BJ (cell line): ENCODE measurements at places on chromosomes 16 and 17. TPM values are rescaled to one million over a fixed set of nuclear protein-coding genes. Genes with fewer than 3 reads are reported as not detected.

GRCh38 chr17:32206861-32207260 is 58.8 kb upstream of the RHBDL3 start:
- DNase-seq = no peak

DNA sequence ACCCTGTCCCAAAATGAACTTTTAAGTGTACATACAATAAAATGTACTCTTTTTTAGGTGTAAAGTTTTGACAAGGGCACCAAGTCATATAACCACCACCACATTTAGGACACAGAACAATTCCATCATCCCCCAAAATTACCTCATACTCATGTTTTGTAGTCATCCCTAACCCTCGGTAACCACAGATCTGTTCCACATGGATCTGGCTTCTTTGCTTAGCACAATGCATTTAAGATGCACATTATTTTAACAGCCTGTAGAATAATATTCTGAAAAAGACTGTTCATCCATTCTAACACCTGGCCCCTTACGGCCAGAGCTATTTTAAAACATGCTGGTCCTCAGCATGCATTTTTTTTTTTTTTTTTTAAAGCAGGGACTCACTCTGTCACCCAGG is 25.2 kb upstream of the CFAP20 start:
- DNase-seq = no peak

GRCh38 chr17:29579866-29580771 is 9.3 kb downstream of the GIT1 start:
- no peak for DNase-seq

DNA sequence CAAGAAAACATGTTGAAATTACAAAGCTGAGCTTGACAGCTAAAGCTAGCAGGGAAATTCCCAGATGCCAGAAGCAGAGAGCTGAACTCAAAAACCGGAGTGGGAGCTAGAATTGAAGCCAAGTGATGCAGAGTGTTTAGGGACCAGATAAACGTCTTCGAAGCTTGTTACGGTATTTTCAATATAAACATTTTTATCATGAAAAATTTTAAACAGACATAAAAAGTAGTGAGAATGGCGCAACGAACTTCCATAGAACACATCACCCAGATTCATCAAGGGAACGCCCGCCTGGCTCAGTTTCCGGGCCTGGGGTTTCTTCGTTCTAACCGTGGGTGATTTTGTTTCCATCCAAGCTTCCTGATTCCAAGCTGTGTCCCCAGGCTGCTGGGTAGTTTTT is 18.1 kb downstream of the SPNS2 start:
- no peak for DNase-seq

Gene EVI2A
- polyA plus RNA-seq = 0.21 and 0.49 TPM in 2 replicates

Gene ARSG
- 3.6 and 3.9 TPM in 2 replicates for polyA plus RNA-seq

Gene TMIGD1
- polyA plus RNA-seq = not detected in 2 replicates

Gene C16orf96
- polyA plus RNA-seq = not detected in 2 replicates

Gene MAPT
- polyA plus RNA-seq = 0.16 and 0.23 TPM in 2 replicates
